ENCODE measurements at places on chromosomes 12 and 14.

GRCh38 chr14:26213846-26214575 lies 383.8 kb downstream of the NOVA1 start:
- no peak for DNase-seq

- DNase-seq, result no peak
Measured at GRCh38 chr14:80847070-80847469, 94.5 kb downstream of the CEP128 start.

DNA sequence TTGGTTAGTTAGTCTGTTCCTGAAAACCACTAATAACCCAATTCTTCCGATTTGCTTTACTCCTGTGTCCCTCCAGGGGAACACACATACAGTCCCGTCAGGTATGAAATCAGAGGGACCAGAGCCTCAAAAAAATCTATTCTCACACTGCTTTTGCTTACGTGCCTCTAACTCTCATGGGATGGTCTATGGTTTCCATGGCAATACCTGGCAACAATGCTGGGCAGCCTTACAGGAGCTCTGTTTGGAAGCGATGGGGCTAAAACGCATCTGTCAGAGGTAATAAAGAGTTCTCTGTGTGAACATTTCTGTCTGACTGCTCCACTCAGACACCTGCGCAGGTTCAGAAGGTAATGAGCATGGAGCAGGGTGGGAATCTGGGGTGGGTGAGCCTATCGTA lies 376.2 kb downstream of the GXYLT1 start:
- no peak for DNase-seq

- DNase-seq, result peak; percentile 54
Measured at GRCh38 chr12:10153271-10154144, 18.4 kb downstream of the OLR1 start.

GRCh38 chr14:102500158-102500662 lies 9.4 kb downstream of the ANKRD9 start:
- DNase-seq, result peak; percentile 73

Data from epithelial cell of esophagus (primary cell).